ENCODE measurements at places on chromosomes 2 and 18.

DNA sequence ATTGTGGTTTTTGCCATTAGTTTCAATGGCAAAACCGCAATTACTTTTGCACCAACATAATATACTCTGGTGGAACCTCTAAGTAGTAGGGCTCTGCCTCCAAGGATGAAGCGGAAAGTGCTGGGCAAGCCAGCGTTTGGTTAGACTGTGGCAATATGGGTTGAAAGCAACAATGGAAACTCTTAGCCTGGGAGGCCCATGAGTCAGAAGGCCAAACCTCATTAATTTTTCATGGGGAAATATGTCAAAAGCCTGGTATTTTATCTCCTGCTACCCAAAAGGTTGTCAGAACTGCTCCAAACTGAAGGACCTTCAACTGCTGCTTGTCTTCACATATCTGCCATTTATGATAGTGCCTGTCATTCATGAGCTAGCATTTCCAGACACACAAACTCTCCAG, 179.1 kb upstream of the CYP26B1 start:
- DNase-seq = no peak

DNA sequence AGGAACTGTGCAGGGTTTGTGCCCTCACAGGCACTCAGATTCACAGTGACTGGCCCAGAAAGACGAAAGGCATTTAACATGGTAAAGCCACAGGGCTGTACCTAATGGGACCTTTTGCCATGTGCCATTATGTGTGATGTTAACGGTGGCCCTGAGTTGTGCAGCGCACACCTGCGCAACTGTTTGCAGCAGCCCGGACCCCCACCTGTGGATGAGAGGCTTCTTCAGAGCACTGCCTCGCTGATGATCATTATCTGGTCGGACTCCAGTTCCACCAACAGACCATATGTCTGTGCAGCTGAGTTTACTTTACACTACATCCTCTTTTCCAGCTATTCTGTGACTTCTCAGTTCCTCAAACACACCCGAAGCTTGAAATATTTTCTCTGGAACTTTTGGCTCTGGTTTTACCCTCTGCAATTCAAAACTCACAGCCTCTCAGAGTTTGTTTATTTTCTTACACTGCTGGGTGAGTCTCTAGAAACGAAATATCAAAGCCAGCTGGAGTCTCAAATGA, 35.6 kb upstream of the UBE2F start:
- no peak for DNase-seq

- DNase-seq = no peak
Observed at GRCh38 chr2:11939523-11939922, 193.1 kb downstream of the LPIN1 start.

DNA sequence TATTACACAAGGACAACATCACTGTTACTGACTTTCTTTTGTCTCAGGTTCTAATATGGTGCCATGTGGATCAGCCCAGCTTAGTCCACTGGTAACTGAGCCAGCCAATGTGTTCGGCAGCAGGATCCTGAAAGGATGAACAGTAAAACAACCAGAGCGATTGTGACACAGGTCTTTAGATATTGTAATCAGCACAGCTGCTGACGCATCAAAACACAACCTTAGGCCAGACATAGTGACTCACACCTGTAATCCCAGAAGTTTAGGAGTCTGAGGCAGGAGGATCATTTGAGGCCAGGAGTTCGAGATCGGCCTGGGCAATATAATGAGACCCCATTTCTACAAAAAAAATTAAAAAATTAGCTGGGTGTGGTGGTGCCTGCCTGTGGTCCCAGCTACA, 183.4 kb upstream of the CDH20 start:
- no peak for DNase-seq

- DNase-seq = no peak
Observed at GRCh38 chr2:202114291-202114690, 41.2 kb downstream of the KIAA2012 start.

DNA sequence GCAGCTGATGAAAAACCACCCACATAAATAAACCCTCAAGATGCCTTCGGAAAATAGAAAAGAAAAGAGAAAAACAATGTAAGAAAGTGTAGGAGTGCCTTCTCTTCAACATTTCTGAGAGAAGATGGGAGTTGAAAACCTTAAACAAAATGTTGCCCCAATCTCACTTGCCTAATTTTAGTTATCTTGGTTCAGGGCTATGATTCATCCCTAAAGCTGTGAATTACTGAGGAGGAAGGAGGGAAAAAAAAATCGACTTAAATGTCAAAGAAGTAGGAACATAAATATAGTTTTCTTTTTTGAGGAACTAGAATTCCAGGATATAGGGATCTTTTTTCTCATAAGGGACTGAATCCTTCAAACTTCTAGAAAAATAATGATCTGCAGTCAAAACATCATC, 360.3 kb downstream of the TGIF1 start:
- no peak for DNase-seq

GRCh38 chr2:8451273-8451672, 230.6 kb upstream of the ID2 start:
- no peak for DNase-seq

GRCh38 chr2:201813996-201814760, 7.8 kb downstream of the CDK15 start:
- DNase-seq = no peak

DNA sequence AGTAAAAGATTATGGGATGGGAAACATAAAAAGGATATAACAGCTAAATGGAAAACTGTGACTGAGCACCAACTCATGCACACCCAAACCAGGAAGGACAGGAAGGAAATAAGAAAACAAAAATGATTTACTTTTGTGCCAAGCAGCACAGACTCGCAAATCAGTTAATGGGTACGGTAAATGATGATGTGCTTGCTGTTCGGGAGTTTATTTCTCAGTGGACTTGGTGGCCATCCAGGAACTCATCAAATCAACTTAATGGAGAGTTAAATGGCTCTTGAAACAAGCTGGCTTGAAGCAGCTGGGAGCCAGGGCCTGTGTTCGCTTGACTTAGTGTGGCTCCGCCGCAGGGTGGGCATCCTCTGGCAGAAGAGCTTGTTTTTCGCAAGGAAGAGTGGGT, 36.2 kb downstream of the MTCL1 start:
- no peak for DNase-seq

GRCh38 chr2:222677981-222678380, 6.5 kb downstream of the MOGAT1 start:
- DNase-seq = no peak

DNA sequence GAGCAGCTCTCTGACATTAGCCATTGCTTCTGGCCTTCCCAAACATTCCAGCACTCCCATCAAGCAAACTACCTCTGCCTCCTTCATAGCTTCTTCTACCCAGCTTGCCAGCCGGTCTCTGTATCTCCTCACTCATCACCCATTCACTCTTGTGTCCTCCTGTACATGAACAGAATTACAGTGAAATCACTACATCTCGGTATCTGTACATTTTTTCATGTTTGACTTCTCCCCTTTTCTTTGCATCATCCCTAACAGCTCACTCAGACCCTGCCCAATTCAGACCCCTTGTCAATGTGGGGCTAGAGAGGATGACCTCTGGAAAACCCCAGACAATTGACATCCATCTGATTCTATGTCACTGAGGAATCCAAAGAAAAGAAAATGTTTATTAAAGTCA, 335.8 kb downstream of the TNS1 start:
- no peak for DNase-seq

DNA sequence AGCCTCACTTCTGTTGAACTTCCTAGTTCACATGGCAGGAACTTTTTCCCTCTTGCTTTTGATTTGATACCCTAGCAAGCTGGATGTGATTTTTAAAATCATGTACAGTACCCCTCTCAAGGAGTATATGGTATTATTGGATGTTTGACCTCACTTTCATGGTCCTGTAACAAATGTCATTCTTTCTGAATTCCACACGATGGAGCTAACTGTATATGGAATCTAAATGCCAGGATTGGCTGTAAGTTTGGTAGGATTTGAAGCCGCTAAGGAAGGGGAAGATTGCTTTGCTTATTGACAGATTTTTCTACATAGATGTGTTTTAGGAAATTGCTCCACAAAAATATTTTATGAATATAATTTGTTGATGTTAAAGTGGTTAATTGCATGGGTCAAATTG, 18.3 kb downstream of the MAIP1 start:
- peak; percentile 71 for DNase-seq

DNA sequence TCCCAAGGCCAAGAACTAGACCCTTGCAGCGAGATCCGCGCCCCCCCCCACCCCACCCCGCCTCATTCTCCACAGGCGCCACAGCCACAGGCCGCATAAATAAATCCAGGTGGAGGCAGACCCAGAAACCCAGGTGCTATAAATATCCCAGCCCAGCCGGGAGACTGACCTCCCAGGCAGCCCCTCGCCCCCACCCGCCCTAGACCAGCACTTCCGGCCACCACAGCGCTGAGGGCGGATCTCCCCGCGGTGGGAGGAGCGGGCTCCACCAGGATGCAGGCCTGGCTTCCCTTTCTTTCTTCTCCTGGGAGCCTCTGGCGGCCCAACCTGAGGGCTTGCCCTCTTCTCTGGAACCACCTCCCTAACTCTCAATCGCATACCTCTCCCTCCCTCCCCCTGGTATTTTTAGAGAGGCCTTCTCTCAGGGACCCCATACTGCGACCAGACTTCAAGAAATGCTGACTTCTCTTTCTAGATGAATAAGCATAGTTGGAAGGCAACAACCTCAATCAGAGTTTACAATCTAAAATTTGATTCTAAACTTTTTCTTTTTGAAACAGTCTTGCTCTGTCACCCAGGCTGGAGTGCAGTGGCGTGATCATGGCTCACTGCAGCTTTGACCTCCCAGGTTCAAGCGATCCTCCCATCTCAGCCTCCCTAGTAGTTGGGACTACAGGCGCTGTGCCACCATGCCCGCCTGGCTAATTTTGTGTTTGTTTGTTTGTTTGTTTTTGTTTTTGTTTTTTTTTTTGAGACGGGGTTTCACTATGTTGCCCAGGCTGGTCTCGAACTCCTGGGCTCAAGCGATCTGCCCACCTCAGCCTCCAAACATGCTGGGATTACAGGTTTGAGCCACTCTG, 55.0 kb downstream of the PKDCC start:
- DNase-seq = peak; percentile 89

DNA sequence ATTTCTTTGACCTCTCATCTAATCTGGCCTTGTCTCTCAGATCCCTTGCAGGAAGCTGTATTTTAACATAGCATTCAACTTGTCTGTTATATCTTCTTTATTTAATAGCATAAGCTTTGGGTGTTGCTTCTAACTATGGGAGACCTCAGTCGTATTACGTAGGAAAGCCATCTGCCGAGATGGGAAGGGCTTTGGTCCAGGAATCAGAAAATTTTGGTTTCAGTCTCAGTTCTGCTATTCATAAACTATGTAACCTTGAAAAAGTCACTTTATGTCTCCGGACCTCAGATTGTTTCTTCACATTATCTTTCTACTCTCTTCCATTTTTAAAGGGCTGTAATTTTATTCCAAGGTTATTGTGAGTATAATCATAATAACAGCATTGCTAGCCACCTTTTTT, 297.7 kb downstream of the SATB2 start:
- no peak for DNase-seq

- peak; percentile 35 for DNase-seq
Observed at GRCh38 chr18:9095297-9096006, 7.0 kb upstream of the NDUFV2 start.

DNA sequence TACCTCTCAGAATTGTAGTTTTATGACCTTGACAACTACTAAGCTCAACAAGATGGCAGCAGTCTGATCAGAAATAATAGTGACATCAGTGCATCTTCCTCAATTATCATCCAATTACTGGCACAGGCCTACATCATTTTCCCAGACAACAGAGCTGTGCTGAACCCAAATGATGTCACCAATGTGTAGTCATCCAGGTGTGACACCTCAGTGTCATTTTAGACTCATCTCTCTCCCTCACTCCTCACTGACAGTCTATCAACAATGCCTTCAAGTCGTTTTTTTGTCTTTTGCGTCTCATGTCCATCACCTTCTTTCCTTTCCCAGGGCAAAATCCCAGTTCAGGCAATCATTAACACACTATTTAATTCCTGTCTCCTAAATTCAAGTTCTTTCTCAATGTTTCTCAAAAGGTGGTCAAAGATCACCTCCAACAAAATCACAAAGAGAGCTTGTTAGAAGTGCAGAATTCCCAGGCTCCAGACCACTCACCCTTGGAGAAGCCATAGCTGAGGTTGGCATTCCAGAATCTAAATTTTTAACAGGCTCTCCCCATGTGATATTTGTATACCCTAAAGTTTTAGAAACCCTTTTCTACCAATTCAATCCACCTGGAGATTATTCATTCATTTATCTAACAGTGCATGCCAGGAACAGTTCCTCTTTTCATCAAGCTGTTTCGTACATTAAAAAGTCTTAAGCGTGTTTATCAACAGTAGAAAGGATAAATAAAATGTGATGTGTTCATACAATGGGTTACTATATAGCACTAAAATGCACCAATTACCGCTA, 125.3 kb upstream of the KLF7 start:
- peak; percentile 7 for DNase-seq

- peak; percentile 56 for DNase-seq
Observed at GRCh38 chr18:73719611-73720010, 428.0 kb downstream of the FBXO15 start.

DNA sequence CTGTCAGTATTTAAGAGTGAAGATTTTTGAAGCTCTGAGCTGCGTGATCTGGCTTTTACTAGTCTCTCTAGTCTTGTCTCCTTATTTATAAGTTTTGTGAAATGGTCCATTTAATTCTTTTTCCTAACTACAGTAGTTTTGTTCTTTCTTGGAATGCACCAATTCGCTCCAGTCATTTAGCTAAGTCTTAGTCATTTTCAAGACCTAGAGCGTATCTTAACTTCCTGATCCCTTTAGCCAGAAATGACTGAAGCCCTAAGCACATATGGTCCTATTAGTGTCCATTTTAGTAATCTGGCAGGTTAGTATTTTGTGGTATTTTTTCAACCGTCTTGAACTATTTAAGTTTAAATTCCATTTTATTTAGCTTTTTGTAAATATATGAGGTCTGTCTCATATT, 3.6 kb downstream of the BIRC6 start:
- DNase-seq = no peak

DNA sequence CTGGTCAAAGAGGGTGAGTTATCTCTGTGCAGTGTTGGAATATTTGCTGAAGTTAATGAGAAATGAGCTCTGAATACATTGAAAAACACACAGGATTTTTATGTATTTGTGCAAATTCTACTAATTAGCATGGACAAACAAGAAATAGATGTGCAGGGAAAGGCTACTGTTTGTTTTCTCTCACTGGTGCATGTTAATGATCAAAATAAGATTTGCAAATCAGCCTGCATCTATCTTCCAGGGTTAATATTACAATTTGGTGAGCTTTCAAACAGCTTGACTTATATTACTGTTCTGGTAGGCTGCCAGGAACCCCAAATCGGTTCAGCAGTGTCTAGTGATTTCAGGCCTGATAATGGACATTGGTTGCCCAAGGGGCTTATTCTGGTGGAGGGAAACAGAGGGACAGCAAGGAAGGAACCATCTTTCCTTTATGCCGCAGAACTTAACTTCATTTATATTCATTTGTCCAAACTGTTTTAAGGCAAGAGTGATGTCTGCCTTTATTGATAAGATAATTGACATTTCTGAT, 93.8 kb upstream of the REG3A start:
- DNase-seq = no peak

Measured in DMS53 (cell line).